ENCODE measurements at places on chromosomes 6 and 20.

DNA sequence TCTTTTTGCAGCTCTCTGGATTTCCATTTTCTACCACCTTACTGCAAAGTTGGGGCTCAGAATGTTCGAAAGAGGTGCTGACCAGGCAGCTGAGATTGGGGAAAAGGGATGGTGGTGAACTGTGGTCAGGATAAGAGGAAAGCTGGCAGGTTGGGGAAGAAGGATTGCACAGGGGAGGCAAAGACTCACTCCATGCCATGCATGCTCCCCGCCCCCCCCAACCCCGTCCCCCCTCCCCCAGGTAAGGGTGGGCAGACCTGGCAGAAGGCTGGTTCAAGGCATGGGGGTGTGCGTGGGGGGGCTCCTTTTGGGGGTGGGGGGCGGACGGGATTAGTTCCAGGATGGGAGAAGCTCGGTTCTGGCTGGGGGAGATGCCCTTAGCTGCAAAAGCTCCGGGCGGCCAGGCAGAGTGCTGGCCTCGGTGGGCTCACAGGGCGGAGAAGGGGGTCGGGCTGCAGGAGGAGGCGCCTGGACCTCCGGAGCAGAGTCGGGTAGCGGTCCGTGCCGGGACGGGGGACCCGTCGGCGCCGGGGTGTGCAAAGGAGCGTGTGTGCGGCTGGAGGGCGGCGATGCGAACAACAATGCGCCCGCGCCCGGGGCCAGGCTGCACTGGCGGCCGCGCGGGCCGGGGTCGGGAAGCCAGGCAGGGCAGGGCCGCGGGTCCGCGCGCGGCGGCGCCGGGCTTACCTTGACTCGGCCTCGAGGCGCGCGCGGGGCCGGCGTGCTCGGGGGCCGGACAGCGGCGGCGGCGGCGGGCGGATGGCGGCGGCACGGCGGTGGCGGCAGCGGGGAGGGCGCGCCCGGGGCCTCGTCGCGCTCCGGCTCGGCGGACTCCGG lies 880 bp downstream of the ADNP start:
- DNase-seq = no peak

DNA sequence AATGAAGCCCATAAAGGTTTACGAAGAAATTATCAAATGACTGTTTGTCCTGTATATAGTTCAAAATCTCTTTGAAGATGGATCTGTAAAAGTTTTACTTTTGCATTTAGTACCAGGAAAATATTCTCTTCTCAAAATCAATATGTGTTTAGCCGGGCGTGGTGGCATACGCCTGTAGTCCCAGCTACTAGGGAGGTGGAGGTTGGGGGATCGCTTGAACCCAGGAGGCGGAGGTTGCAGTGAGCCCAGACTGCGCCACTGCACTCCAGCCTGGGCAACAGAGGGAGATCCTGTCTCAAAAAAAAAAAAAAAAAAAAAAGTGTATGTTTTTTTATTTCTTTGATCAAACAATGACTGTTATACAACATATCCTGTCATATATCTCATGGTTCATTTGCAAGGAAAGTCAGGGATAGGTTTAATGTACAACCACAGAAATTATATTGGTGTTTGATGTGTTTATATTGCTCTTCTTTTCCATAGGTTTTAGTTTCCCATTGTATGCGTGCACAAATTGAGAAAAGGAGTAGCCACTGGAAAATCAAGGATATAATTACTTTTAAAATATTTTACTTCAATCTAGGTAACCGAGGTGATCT lies 40.1 kb downstream of the SOX4 start:
- DNase-seq = no peak

- DNase-seq = no peak
These were observed 45.6 kb downstream of the EYA4 start for GRCh38 chr6:133286765-133287164.

- DNase-seq = no peak
These were observed 175.6 kb downstream of the FOXA2 start for GRCh38 chr20:22408521-22409402.

DNA sequence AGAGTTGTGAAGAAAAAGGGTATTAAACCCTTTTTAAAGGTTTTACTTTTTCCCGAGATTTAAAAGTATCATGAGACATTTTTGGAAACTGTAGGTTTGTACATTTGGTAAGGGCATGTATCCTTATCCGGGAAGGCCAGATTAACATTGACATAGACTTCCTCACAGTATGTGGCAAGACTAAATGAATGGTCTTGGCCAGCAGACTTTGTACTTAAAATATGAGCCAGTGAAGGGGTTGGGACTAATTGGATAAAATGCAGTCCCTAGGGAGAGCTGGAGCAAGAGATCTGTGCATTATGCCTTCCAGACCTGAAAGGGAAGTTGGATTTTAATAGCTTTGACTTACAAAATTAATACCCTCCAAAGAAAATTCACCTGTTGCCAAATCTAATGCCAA lies 60.4 kb upstream of the CCN2 start:
- DNase-seq = no peak

GRCh38 chr6:7058250-7058923 lies 49.4 kb upstream of the RREB1 start:
- peak; percentile 84 for DNase-seq

DNA sequence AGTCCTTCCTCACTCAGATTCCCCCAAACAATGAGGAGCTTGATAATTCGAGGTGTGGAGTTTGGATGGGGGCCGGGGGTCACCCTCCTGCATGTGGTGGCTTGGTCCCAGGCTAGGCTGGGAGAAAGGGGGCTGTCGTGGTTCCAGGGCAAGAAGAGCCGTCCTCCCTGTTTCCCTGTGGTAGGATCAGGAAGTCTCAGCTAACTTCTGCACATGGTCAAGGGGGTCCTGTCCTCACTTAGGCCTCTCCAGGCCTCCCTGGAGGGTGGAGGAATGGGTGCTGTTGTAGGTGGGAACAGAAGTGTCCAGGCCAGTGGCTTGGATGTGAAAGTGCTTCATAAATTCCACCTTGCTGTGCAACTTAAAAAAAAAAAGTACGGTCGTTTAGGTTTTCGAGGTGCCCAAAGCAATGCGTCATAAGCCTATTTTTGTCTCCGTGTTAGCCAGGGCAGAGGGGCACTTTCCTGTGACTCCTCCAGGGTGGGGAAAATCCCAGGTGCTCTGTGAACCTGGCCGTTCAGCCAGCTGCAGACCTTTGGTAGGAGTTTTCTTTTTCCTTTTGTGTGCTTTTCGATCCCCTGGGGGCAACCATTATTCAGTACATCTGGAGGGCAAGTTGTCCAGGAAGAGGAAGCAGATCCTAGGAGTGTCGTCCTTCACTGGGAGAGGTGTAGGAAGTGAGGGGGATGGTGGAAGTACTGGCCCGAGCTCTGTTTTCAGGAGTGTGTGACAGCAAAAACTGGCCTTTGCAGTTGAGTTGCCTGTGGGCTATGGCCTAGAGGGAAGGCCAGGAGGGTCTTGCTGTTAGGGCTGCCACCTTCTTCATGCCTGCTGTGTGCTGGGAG lies 9.6 kb downstream of the IGF2R start:
- no peak for DNase-seq

Data from AG04450 (cell line).